ENCODE measurements at places on chromosomes 16 and 17.

DNA sequence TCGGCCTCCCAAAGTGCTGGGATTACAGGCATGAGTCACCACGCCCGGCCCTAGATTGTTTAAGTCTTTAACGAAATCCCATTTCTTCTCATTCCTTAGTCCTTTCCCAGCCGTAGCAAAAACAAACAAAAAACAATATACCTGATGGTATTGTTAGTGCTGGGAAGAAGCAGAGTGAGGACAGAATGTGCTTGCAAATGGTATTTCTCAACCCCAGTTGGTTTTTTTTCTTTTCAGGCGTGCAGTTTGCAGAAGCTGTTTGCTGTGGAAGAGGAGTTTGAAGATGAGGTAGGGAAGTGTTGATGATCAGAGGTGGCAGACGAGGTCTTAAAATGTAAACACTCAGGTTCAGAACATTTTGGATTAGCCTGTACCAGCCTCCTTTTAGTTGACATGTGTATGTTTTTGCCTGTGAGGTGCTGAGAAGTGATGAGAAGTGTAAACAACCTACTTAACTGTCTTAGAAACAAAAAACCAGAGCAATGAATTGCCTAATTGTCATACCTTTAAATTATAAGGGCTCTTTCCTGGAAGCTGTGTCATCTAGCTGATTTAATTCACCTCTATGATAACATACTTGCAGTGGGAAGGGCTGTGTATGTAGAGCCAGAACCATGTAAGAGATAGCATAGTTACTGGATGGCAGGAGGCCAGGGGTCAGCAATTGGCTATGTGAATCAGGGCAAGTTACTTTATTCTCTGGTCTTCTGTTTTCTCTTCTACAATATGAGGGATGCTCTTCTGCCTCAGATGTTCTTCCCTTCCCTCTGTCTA, 3.4 kb downstream of the HROB start:
- peak; percentile 97 for DNase-seq

DNA sequence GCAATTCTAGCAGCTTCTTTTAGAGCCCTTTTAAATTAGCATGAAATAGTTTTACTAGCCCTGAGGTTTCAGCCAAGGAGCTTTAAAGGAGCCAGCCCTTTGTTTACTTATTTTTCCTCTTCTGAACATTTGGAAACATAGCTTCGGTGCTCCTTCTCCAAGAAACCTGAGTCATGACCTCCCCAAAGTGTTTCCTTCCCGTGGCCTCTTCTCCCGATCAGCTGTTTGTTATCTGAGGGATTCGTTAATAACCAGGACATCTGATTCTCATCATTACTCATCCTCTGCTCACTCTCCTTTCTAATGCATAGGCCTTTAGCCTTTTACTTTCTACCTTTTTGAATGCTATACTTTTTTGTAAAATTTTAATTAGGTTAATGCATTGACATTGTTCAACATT, 204.5 kb downstream of the WWOX start:
- no peak for DNase-seq

DNA sequence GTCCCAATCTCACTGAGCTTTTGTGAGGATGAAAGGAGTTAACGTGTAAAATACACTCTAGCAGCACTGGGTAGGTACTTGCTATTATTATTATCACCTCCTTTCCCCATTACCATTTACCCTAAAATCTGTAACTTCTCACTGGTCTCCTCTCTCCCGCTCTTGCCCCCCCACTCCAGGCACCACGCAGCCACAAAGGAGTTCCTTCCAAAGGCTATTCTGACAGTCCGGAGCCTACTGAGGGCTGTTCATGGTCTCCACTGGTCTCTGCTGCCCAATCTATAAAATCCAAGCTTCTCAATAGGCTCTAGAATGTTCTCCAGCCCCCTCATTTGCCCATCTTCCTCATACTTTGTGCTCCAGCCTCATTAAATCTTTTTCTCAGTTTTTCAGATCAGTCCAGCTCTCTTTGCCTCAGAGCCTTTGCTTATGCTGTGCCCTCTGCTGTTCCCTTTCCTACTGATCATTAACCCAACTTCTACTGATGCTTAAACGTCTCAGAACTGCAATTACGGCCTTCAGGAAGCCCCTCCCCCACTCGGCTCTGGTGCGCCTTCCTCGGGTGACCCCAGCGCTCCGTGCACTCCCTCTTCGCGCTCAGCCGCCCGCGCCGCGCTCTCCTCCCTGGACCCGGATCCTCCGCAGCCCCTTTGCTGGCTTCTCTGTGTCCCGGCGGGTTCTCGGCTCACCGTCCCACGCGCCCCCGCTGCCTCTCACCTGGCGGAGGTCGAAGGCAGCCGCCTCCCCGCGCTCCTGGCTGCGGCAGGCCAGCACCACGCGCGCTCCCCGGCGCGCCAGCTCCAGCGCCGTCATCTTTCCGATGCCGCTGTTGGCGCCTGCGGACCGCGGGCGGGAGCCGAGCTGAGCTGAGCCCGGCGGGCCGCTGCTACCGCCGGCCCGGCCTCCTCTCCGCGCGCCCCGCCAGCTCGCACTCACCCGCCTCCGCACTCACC, 737 bp downstream of the DHRS13 start:
- DNase-seq: peak; percentile 17

GRCh38 chr17:31525801-31526549, 134.5 kb downstream of the RAB11FIP4 start:
- DNase-seq: no peak

DNA sequence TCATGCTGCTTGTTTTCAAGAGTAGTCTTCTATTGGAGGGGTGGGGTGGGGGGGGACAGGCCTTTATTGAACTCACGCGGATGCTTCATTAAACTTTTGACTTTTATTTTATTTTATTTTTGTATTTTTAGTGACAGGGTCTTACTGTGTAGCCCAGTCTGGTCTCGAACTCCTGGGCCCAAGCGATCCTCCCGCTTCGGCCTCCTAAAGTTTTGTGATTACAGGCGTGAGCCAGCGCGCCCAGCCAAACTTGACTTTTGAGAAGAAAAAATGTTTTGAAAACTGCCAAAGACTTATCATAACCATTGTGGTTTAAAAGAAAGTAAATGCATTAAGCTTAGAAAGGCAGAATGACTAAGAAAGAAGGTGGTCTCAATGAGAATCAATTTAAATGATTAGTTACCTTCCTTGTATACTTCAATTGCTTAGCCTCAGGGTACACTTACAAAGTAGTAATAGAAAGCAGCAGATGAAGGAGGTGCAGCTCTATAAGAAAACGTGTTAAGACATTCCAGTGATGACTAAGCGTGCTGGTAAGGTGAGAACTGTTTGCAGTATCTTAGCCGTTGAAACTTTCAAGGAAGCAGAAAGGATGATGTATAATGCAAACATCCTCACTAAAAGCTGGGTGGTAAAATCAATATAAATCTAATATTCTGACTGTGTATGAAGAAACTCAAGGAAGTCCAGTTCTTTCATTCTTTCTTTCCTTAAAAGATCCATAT, 1.2 kb downstream of the AP2B1 start:
- DNase-seq: peak; percentile 72

GRCh38 chr17:69485901-69486643, 71.6 kb downstream of the MAP2K6 start:
- DNase-seq: peak; percentile 24

DNA sequence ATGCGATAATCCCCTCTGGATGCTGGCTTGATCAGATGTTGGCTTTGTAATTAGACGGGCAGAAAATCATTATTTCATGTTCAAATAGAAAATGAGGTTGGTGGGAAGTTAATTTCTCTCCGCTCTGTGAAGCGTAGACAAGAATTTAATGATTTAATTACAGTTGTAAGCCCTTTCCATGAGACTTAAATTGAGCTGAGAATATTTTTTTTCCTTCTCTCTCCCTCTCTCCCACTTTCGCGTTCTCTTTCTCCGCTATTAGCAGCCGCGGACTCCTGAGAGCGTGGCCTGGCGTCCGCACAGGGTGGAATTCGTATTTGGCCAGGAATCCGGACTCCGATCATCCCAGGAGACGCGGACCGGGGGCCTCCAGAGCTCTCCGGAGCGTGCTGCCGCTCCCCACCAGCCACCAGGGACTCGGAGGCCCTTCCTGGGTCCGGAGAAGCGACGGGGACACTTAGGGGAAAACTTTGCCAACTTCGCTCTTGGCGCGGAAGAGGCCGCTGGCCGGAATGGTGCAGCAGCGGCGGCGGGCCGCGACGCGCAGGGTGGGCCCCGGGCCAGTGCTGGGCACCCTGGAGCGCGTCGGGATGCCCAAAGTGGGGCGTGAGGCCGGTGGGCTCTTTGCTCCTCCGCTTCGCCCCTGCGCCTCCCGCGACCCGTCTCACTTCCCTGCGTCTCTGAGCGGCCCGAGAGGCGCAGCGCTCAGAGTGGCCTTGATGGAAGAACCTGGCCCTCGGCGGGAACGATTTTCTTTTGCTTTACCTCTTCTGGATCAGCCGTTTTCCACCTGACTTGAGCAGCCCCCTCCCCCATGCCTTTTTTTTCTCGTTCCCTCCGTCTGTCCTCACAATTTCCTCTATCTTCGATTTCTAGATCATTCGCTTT, 3.6 kb upstream of the IRX3 start:
- DNase-seq: no peak

GRCh38 chr16:78259873-78260272, 160.4 kb downstream of the WWOX start:
- DNase-seq: no peak

DNA sequence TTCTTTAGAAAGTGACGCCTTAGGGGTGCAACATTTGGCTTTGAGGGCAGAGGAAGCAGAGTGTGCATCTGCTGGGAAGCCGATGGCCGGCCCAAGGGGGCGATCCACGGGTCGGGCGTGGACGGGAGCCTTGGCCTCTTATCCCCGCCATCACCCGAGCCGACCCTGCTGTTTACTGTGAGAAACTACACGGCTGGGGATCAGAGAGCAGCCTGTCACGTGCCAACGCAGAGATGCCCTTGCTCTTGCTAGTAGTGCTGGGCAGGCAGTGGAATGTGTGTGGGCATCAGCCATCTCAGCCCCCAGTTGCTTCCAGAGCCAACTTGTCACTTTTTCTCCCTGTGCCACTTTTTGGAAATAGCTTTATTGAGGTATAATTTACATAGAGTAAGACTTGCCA, 26.7 kb upstream of the ITGB4 start:
- DNase-seq: peak; percentile 36

GRCh38 chr17:64406321-64407200, 15.9 kb upstream of the PECAM1 start:
- DNase-seq: no peak

Measured in amniotic epithelial cell (primary cell).